ENCODE measurements at places on chromosomes 5 and 9.

DNA sequence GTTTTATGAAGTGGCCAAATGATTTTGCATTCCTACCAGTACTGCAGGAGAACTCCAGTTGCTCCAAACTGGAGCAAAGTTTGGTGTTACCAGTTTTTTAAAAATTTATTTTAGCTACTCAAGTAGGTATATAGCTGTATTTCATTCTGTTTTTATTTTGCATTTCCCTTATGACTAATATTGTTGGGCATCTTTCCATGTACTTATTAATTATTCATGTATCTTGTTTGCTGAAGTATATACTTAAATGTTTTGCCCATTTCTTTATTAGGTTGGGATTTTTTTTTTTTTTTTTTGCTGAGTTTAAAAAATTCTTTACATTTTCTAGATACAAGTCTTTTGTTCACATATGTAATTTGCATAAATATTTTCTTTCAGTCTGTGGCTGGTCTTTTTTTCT is 386.6 kb upstream of the DAB2 start:
- no peak for DNase-seq

DNA sequence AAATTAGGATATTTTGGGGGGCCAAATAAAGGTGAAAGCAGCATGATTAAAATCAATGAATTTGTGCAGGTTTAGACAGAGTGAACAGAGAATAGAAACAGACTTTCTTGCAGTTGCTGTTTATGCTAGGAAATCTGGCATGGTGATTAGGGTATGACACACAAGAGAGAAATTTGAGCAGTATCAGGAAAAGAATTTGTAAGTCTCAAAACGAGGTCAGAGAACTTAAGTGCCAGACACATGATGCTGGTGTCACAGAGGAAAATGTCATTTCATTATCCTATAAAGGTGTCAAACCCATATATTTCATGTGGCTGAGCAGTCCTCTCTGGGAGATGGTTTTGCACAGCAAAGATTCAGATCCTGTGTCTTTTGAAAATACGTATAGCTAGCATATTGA is 15.7 kb downstream of the LVRN start:
- DNase-seq, result no peak

- DNase-seq, result no peak
These were observed 31.2 kb downstream of the KCNMB1 start for GRCh38 chr5:170357955-170358444.

GRCh38 chr5:68333649-68334552 is 118.3 kb downstream of the PIK3R1 start:
- DNase-seq, result no peak

DNA sequence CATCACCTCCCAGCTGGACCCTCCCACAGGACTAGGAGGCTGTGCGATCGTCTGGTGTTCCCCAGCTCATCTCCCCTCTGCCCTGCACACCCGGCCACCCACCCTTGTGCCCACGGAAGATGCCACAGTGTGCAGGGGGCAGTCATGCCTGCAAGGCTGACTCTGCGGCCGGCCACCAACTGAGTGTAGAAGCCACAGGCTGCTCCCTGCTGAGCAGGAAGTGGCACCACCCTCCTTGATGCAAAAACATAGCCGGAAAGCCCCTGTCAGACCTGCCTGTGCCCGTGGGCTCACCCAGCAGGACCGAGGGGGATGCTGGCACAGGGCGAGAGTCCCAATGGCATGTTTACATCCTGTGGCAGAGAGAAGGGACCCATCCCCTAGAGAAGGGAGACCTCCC is 40.3 kb upstream of the SLC12A7 start:
- no peak for DNase-seq

- no peak for DNase-seq
These were observed 1.5 kb downstream of the FAM81B start for GRCh38 chr5:95392593-95393182.

DNA sequence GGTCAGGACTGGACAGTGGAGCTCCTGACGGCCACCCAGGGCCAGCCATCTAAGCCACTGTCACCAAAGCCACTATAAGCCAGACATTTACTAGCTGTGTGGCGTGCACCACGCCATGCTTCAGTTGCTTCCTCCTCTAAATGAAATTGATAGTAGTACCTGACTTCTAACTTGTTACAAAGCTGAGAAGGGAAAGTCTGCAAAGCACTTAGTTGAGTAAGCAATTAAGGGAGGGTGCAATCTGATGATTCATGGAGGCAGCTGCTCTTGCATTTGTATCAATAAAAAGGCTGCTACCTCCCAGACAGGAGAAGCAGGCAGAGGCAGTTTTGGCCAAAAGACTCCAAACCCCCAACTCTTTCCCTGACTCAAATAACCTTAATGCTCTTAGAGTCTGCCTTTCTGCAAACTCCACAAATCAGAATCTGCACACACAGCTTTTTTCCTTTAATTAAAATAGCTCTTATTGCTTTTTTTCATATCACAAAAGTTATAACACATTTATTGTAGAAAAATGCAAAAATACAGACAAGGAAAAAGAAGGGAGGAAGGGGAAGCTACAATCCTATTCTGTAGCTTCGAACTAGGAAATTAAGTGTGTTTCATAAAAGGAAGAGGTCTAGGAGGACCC is 19.3 kb upstream of the RAPGEF1 start:
- no peak for DNase-seq

GRCh38 chr5:16742938-16743337 is 126.1 kb upstream of the RETREG1 start:
- DNase-seq, result no peak

DNA sequence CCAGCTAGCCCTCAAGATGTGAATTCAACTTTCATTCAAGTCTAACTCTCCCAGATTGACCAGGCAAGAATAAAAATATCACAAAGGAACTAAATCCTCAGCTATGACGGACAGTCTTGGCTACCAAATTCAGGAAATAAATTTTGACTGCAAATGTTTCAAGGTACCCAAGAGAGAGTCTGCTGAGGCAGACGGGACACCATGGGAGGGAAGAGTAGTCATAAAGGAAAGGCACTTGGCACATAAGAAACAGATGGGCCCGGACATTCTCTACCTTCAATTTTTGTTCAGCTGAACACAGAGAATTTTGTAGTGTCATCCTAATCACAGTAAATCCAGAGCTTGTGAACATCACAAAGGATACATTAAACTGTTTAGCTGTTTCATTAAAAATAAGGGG is 390.0 kb downstream of the DTWD2 start:
- DNase-seq, result no peak

DNA sequence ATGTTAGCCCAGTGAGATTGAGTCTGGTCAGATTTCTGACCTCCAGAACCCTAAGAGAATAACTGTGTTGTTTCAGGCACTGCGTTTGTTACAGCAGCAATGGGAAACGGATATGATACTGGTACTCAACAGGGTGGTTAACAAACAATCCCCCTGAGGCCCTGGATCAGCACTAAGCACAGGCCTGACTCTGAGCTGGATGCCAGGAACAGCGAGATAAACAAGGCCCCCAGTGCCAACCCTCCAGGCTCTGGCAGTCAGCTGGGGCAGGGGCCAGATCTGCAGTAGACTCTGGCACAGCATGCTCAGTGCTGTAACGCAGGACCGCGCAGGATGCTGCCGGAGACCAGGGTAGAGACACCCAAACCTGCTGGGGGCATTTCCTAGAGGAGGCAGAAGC is 22.1 kb downstream of the CPLX2 start:
- DNase-seq, result no peak

Data from GM13977 (cell line).